Activated CD8-positive, alpha-beta T cell treated with anti-CD3 and anti-CD28 coated beads for 36 hours (primary cell): ENCODE measurements at places on chromosomes 3 and 15.

DNA sequence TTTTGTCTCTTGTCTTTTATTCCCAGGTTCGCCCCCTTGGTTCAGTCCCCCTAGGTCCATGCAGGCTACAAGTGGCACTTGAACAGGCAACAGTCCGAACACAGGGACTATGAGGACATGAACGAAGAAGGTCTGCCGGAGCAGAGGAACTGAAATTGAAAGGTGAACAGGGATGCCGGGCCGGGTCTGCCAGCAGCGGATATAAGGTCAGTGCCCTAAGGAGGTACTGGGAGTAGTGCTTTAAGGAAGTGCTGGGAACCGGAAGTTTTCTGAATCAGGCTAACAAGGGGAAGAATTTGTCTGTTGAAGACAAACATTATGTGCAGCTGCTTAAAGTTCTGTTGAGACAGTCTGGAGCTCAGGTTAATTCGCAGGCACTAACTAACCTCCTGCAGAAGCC is 46.8 kb downstream of the LSM3 start:
- no peak for DNase-seq

GRCh38 chr3:169138849-169139420 is 524.6 kb downstream of the MECOM start:
- no peak for DNase-seq

DNA sequence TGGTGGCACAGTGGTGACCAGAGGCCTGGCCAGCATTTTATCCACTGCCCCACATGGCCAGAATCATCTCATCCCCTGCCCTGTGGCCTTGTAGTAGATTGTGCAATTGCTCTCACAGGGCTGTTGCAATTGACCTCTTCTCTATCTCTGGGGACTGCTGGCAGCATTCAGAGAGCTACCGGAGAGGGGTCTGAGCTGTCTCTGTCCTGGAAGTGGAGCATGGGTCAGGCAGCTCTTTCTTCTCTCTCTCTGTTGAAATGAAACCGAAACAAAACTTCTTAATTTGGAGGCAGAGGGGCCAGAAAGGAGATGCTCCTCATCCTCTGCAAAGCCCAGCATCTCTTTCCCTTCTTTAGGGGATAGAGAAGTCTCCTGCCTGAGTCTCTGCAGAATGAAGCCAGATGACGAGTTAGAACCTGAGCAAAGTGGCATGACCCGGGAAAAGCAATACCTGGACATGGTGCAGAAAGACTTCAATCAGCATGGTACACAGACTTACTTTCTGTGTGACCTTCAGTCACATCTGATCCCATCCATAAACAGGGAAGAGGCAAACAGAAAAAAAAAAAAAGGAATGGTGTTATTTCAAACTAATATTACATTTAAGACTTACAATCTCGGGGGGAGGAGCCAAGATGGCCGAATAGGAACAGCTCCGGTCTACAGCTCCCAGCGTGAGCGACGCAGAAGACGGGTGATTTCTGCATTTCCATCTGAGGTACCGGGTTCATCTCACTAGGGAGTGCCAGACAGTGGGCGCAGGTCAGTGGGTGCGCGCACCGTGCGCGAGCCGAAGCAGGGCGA is 144.5 kb upstream of the BCL6 start:
- DNase-seq, result no peak

GRCh38 chr15:73683777-73684580 is at the start of gene CD276:
TSS of gene CD276 (plus strand) at chr15:73684383. CDS start at chr15:73699640, 15,257 bp downstream.
- peak; percentile 19 for DNase-seq
